ENCODE measurements at places on chromosomes 5 and 9.
A peak's percentile ranks its signal among the peaks of the same experiment; 100 is the strongest.

GRCh38 chr9:89603767-89604665, 796 bp upstream of the GADD45G start:
- peaks cover 9% of the 10 kb centered on the region for H3K4me1 ChIP-seq
- peak; percentile 92 for DNase-seq
- H3K27ac ChIP-seq = peak overlapping the region; percentile 96

- no peaks in the 10 kb centered on the region for H3K36me3 ChIP-seq
- no peak overlapping the region for H3K4me3 ChIP-seq
- peak; percentile 32 for DNase-seq
- no peak overlapping the region for H3K27ac ChIP-seq
- no peaks in the 10 kb centered on the region for H3K27me3 ChIP-seq
- H3K4me1 ChIP-seq = no peaks in the 10 kb centered on the region
Observed at GRCh38 chr5:176733406-176734262, 76.7 kb upstream of the UNC5A start.

- no peak overlapping the region for H3K27ac ChIP-seq
- H3K4me3 ChIP-seq = no peak overlapping the region
- no peaks in the 10 kb centered on the region for H3K4me1 ChIP-seq
- no peaks in the 10 kb centered on the region for H3K36me3 ChIP-seq
Observed at GRCh38 chr9:3906437-3907213, 380.8 kb upstream of the RFX3 start.

GRCh38 chr5:87899208-87899661, 369.4 kb downstream of the TMEM161B start:
- no peak overlapping the region for H3K4me3 ChIP-seq
- H3K4me1 ChIP-seq = no peaks in the 10 kb centered on the region
- H3K27me3 ChIP-seq = no peaks in the 10 kb centered on the region
- peak; percentile 45 for DNase-seq
- H3K27ac ChIP-seq = peak overlapping the region; percentile 88

Measured in endodermal cell (in vitro differentiated cells).